HT1080 (cell line): ENCODE measurements at places on chromosomes 12 and 14. TPM values are rescaled to one million over a fixed set of nuclear protein-coding genes. Genes with fewer than 3 reads are reported as not detected.
A peak's percentile ranks its signal among the peaks of the same experiment; 100 is the strongest.

LALBA gene
- 0.13 TPM in 1 of 2 replicates, not detected in the other for total RNA-seq

MYH6 gene
- 0.03 TPM in 1 of 2 replicates, not detected in the other for total RNA-seq

FAM222A gene
- 1.9 TPM in 2 replicates for total RNA-seq

DNA sequence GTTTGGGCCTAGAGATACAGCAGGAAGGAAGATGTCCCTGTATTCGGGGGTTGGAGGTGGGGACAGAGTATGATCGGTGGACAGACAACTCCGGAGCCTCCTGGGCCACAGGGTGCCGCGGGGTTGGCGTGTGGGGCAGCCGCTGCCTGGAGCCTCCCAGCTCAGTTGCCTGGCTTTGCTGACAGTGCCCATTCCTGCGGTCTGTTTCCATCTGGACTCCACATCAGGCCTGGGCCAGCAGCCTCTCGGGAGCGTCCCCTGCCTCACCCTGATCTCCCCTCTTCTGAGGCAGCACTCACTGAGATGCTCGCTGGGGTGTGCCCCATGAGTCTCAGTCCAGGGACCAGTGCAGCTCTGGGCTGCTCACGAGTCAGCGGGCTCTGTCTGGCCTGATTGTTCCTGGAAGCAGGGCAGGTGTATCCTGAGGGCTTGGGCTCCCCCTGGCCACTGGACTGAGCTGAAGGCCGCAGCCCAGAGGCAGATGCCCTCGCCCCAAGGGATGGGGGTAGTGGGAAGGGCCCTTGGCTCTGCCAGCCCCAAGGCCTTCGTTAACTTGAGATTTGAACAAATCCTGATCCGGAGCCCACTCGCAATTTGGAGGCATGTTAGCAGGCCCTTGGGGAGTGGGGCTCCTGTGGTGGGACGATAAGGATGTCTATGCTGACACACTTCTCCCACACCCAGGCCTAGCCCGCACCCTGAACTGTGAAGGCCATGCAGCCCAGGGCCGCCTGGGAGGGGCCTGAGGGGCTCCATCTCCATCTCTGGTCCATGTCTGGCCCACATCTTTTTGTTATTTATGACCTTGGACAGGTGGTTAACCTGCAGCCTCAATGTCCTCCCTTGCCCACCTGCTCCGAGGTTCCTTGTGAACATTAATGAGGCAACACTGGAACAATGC, 7.5 kb downstream of the HIP1R start:
- no peak for DNase-seq

DNA sequence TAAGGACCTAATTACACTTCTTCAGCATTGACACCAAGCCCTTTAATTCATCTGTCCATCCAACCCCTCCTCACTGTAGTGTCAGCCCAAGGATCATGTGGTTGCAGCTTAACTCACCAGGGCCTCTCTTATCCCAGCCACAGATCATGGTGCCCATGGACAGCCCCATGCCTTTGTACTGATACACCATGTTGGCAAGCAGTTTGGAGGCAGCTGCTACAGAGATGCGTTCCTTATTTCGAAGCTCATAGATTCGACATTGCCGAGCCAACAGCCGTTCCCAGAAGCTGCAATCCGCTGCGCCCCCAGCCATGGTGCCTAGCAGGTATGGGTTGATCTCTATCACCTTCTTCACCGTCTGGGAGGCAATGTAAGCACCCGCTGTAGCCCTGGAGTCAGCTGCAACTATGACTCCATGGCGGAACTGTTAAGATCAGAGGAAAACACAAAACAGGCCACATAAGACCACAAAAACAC, 1.4 kb downstream of the PSMB5 start:
- DNase-seq = no peak

DNA sequence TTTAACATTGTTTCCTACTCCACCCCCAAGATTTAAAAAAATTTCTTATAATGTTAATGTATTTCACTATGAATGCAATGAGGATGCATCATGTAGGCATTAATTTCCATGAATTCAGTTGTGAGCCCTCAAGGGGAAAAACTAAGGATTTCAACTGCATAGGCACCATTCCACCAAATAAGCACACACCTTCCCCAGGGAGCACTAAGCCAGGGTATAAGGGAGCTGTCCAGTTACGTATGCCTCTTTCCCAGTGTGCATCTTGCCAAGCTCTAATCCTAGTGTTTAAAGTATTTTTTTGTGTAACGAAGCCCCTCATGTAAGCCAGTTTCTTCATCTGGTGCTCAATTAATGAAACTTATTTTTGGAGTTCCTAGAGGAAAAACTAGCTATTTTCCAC, 6.6 kb downstream of the FERMT2 start:
- DNase-seq = no peak

DNA sequence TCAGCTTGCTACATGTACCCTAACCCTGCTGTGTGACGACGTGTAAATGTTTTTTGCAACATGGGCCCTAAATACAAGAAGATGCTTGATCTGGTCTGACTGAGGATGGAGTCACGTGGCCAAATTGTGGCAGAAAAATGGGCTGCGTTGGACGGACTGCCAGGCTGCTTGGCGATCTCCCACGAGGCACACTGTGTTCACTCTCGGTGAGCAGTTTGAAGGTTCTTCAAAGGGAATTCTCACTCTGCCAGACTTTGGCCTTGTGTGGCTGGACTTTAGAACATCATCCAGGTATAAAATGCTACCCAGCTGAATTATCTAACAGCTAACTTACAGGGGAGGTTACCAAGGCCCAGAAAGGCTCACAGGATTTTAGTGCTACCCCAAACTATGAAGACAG, 85.1 kb downstream of the KDM2B start:
- no peak for DNase-seq

DNA sequence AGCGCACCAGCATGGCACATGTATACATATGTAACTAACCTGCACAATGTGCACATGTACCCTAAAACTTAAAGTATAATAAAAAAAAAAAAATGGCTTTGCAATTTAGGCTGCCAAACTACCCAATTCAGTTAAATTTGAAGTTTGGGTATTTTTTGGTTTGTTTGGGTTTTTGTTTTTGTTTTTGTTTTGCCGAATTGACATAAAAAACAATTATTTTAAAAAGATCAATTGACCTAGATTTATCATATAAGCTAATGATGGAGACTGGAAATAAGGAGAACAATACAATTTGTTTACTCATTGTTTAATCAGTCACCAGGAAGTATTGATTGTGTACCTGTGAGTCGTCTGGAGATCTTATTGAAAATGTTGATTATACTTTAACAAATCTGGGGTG, 62.1 kb upstream of the GARIN2 start:
- no peak for DNase-seq

GRCh38 chr12:27319409-27319808, 13.2 kb upstream of the BMAL2 start:
- peak; percentile 73 for DNase-seq

GRCh38 chr12:112116232-112117060, 7.9 kb upstream of the NAA25 start:
- DNase-seq = peak; percentile 19

- no peak for DNase-seq
These were observed 13.9 kb downstream of the DUSP16 start for GRCh38 chr12:12548713-12549112.

- DNase-seq = no peak
These were observed 36.2 kb upstream of the ATP2A2 start for GRCh38 chr12:110244829-110245228.
